ENCODE measurements at places on chromosomes 11 and 22.

GRCh38 chr11:26946257-26946716 lies 47.6 kb upstream of the FIBIN start:
- DNase-seq = no peak

GRCh38 chr11:114027391-114027790 lies 32.1 kb upstream of the ZBTB16 start:
- DNase-seq = no peak

- no peak for DNase-seq
Observed at GRCh38 chr11:33211580-33211979, 45.6 kb upstream of the HIPK3 start.

- no peak for DNase-seq
Observed at GRCh38 chr22:43643387-43643786, 168.7 kb downstream of the EFCAB6 start.

DNA sequence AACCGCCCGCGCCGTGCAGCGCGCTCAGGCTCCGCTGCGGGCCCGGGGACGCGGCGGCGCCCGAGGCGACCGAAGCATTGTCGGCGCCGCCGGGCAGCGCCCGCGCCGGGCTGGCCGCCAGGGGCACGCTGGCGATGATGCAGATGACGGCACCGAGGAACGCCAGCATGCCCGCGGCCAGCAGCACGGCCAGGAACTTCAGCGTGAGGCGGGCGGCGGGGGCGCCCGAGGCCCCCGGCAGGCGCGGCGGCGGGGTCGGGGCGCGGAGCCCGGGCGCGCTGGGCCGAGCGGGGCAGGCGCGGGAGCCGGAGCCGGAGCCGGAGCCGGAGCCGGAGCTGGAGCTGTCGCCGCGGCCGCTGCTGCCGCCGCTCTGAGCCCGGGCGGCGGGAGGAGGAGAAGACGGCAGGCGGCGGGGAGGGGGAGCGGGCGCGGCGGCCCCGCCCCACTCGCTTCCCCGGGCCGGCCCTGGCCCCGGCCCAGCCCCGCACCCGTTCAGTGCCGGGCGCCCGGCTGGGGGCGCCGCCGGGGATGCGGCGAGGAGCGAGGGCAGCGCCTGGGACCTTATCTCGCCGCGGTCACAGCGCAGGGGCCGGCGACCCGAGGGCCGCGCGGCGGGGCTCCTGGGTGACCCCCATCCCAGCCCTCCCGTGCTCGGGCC lies at the start of gene NPTXR:
NPTXR (minus strand) TSS at position 372 of the 658 bp plus-strand sequence.
- peak; percentile 18 for DNase-seq

- DNase-seq = no peak
Observed at GRCh38 chr11:33869481-33870422, 22.1 kb downstream of the LMO2 start.

DNA sequence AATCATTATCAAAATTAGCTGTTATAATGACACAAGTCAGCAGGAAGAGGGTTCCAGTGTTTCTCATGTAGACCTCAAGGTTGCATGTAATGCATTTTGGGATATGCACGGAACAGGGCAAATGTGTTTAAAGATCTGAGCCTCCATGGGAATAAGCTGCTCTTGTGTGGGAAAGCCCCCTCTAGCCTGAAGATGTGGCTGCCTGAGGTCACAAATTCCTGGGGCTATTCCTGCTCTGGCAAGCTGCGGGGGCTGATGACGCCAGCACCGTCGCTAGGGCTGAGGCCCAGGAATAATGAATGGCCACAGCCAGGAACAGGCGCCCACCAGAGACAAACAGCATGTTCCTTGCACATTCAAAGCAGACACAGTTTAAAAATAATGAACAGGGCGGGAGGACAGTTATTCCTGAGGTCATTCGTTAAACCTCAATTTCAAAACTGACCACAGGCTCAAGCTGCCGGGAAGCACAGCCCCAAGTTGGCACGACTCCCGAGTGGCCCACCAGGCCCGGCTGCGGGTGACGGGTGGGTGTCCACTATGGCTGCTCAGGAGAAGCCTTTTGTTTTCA lies 11.7 kb downstream of the OSBPL5 start:
- DNase-seq = no peak

GRCh38 chr11:113372309-113372708 lies 15.3 kb upstream of the ANKK1 start:
- no peak for DNase-seq

GRCh38 chr11:31879681-31880080 lies 68.6 kb upstream of the PAX6 start:
- no peak for DNase-seq

GRCh38 chr11:75496305-75496752 lies 29.4 kb downstream of the GDPD5 start:
- DNase-seq = no peak

- peak; percentile 78 for DNase-seq
Observed at GRCh38 chr22:36329254-36330078, 58.3 kb downstream of the MYH9 start.

- peak; percentile 11 for DNase-seq
Observed at GRCh38 chr11:32312865-32313403, 122.4 kb downstream of the WT1 start.

Data from stimulated activated CD8-positive, alpha-beta memory T cell treated with anti-CD3 and anti-CD28 coated beads, Interleukin-4, amount 100 ng/mL, for 24 hours (primary cell).